Hair follicular keratinocyte (primary cell): ENCODE measurements at places on chromosomes 4 and X. TPM values are rescaled to one million over a fixed set of nuclear protein-coding genes. Genes with fewer than 3 reads are reported as not detected.

ZFYVE28 gene
- 0.23 and 0.31 TPM in 2 replicates for total RNA-seq

IBSP gene
- total RNA-seq: not detected in 2 replicates

RHOH gene
- total RNA-seq: not detected in 2 replicates

WNK3 gene
- total RNA-seq: 0.31 and 0.53 TPM in 2 replicates

ANK2 gene
- 2.1 and 3.5 TPM in 2 replicates for total RNA-seq

TRIM60 gene
- not detected in 2 replicates for total RNA-seq

TEX13B gene
- not detected in 2 replicates for total RNA-seq

HMGN5 gene
- total RNA-seq: 0.39 and 2.8 TPM in 2 replicates

RPA4 gene
- 0.08 and 0.34 TPM in 2 replicates for total RNA-seq

UGT2B11 gene
- total RNA-seq: not detected in 2 replicates

MFSD8 gene
- 5.3 and 15.7 TPM in 2 replicates for total RNA-seq

TDO2 gene
- total RNA-seq: not detected in 2 replicates

FRAS1 gene
- 8.2 and 11.1 TPM in 2 replicates for total RNA-seq

BEND4 gene
- total RNA-seq: not detected in 2 replicates

SERPINA7 gene
- total RNA-seq: not detected in 2 replicates

SPANXC gene
- not detected in 2 replicates for total RNA-seq

LRBA gene
- 42.7 and 51.5 TPM in 2 replicates for total RNA-seq

SOWAHB gene
- total RNA-seq: 0.11 and 0.39 TPM in 2 replicates

PDGFRA gene
- total RNA-seq: 0.95 TPM in 1 of 2 replicates, not detected in the other

SULT1B1 gene
- total RNA-seq: not detected in 2 replicates

VBP1 gene
- 50.2 and 68.5 TPM in 2 replicates for total RNA-seq

SPACA5B gene
- total RNA-seq: not detected in 2 replicates

POU3F4 gene
- total RNA-seq: not detected in 2 replicates

GRPR gene
- not detected in 2 replicates for total RNA-seq

PF4V1 gene
- not detected in 2 replicates for total RNA-seq

PABPC1L2A gene
- not detected in 2 replicates for total RNA-seq

USP53 gene
- 16.5 and 27.1 TPM in 2 replicates for total RNA-seq

ARHGEF9 gene
- 7.0 and 14.4 TPM in 2 replicates for total RNA-seq

FANCB gene
- 2.3 and 4.4 TPM in 2 replicates for total RNA-seq

CHIC1 gene
- 1.5 and 1.6 TPM in 2 replicates for total RNA-seq

PAGE4 gene
- total RNA-seq: not detected in 2 replicates

NOCT gene
- total RNA-seq: 16.5 and 16.9 TPM in 2 replicates

CFAP99 gene
- not detected in 2 replicates for total RNA-seq
